ENCODE measurements at places on chromosomes 5 and 9. TPM values are rescaled to one million over a fixed set of nuclear protein-coding genes. Genes with fewer than 3 reads are reported as not detected.

CCDC183 gene
- 0.89 TPM for total RNA-seq

PCDHGA1 gene
- total RNA-seq = 0.13 TPM

ZNF618 gene
- total RNA-seq = 35.1 TPM

ENC1 gene
- total RNA-seq = 13.8 TPM

LRRC26 gene
- not detected for total RNA-seq

C9 gene
- total RNA-seq = not detected

BRINP1 gene
- 0.16 TPM for total RNA-seq

TRIM52 gene
- total RNA-seq = 12.8 TPM

NUDCD2 gene
- total RNA-seq = 25.1 TPM

FREM1 gene
- 2.2 TPM for total RNA-seq

LAMC3 gene
- total RNA-seq = 0.68 TPM

GHR gene
- total RNA-seq = 2.7 TPM

- DNase-seq = no peak
These were observed 2.0 kb downstream of the DENND1A start for GRCh38 chr9:123927625-123928532.

- DNase-seq = no peak
These were observed 12.6 kb upstream of the EGR1 start for GRCh38 chr5:138452720-138453119.

DNA sequence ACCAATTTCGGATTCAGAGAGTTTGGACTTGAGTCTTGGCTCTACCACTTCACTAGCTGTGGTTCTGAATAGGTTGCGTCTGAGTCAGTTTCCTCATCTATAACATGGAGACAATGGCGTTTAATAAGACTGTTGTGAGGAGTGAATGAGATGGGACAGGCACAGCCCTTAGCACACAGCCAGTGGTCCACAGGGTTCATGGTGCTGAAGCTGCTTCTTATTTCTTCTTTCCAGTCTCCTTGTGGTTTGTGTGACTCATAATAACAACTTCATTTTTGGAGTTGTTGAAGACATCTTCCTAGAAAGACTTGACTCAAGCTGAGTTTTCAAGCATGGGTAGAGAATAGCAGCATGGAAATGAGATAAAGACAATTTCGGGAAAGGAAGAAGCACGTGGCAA, 172.6 kb upstream of the PPP2R2B start:
- DNase-seq = no peak

GRCh38 chr5:144332265-144332664, 161.6 kb downstream of the KCTD16 start:
- DNase-seq = no peak

- no peak for DNase-seq
These were observed 950 bp upstream of the FNBP1 start for GRCh38 chr9:130043654-130044623.

- no peak for DNase-seq
These were observed at the start of the genes BHMT2 and DMGDH for GRCh38 chr5:79069488-79070349. Gene BHMT2 (plus strand): TSS chr5:79069767. CDS start chr5:79069783, 16 bp downstream. Gene DMGDH (minus strand): TSS chr5:79069674. CDS start chr5:79069620, 54 bp downstream.

DNA sequence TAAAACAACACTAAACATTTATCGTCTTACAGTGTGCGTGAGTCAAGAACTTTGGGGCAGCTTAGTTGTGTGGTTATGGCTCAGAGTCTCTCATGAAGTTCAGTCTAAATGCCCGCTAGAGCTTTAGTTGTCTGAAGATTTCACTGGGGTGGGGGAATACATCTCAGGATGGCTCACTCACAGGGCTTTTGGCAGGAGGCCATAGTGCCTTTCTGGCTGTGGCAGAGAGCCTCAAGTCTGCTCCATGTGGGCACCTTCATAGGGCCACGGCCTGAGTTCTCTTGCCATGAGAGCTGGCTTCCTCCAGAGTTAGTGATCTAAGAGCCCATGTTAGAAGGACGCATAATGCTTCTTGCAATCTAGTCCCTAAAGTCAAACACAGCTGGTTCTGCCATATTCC, 258.8 kb upstream of the NUDT12 start:
- no peak for DNase-seq

DNA sequence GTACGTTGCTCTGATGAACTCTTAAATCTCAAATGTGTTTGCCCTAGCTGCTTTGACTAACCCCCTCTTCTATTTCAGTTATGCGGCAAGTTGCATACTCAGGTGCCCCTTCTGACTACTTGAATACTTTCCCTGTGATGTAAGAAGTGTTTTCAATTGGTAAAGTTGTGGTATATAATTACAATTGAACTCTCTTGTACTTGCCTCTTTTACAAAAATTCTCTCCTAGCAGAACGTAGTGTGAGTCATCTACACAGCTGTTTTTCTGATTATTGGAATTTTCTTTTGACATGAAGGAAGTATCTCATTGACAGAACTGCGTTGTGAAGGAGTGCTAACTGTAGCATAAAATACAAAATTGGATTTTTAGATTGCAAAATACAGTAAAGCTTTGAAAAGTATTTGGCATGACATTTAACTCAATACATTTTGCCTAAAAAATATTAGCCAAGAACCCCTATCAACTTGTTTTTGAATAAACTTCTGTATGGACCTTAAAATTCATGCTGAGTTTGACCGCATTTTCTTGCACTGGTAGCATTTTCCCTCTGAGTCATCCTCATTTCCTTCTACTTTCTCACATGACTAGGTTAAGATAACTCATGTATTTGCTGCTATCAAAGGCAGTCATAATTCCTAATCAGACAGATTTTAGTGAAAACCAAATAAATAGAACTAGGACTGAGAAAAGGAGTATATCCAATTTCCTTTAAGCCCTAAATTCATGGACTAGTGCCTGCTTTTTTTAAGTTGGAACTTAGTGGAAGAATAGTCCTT, 6.3 kb downstream of the CRHBP start:
- no peak for DNase-seq

- no peak for DNase-seq
These were observed 37.6 kb upstream of the STX17 start for GRCh38 chr9:99868845-99869244.

- DNase-seq = no peak
These were observed 51.5 kb upstream of the ADAMTSL1 start for GRCh38 chr9:18422296-18423036.

DNA sequence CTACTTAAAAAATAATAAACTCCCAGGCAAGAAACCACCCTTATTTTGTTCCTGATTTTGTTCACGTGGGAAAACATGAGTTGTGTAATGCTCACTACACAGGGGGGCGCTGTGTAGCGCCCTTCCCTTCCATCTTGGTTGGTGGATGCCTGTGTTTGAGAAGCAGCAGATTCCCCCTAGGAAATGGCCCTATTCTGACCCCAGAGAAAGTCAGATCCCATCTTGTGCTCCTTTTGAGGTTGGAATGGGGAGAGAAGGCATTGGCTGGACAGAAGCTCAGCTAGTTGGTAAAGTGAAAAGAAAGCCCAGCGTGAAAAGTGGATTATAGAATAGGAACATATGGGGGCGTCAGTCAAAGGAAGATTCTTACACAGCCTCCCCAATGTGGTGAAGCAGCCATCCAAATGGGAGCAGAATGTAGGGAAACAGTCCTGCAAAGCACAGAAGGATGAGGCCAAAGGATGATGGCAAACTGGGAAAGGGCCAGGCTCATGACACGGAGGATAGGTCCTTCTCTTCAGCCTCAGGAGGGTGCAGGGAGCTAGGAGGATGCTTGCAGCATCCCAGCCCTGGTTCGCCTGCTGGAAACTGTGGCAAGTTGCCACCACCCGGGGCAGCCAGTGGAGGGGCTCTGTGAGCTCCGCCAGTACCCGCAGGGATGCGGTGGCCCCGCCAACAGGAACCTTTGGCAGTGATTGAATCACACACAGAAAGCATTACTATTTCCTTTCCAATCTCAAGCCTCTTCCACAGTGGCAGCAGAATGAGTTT, 314.2 kb upstream of the DAP start:
- no peak for DNase-seq

GRCh38 chr5:38883842-38884241, 38.0 kb downstream of the OSMR start:
- DNase-seq = no peak
